ENCODE measurements at places on chromosomes 4 and X.

GRCh38 chrX:7093305-7093704 is 54.2 kb upstream of the STS start:
- DNase-seq = no peak

DNA sequence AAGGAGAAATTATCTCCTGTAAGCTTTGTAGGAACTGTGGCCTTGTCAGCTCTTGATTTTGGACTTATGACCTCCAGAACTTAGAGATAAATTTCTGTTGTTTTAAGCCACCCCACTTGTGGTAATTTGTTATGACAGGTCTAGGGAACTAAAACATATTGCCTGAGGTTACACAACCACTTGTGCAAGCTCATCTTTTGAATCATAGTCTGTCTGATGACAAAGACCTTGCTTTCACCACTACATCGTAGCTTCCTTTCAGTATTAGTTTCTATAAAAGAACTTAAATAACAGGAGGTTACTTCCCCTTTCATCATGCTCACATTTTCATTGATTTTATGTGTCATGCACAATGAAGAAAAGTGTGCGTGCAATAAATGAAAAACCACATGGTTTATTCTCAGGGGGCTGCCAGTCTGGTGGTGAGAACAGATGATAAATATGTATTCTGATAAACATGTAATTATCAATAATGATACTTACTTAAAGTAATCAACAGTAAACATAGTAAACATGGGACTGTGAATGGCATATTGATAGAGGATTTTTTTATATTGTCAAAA is 690.0 kb upstream of the HS3ST1 start:
- peak; percentile 93 for DNase-seq

DNA sequence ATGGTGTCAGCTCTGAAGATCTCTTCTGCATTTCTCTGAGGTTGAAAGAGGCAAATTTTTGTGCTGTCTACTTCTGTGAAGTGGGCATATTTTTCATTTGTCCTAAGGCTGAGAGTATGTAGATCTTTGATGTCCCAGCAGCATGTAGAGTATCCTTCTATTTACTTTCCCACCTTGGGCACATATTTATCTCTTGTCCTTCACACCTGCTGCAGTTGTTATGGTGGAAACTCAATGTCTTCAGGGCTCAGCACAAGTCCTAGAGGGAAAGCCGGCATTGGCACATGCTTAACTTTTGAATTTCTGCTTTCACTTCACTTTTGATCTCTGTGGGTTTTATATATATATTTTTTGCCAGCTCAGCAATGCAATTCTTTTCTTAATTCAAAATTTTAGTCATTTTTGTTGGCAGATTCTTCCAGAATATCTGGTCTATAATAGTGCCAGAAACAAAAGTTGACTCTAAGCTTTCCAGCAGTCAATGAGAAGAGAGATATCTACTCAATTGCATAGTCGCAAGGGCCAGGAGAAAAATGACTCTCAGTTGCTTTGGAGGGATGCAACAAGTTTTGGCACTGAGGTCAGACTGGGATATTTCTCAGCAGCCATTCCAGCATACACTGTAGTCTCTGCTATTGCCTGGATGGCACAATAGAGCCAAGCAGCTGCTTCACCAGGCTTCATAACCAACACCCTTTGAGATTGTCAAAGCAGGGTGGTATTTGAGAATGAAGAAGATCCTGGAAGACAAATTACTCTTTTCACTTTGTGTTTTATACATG is 127.8 kb upstream of the FAT1 start:
- DNase-seq = no peak

DNA sequence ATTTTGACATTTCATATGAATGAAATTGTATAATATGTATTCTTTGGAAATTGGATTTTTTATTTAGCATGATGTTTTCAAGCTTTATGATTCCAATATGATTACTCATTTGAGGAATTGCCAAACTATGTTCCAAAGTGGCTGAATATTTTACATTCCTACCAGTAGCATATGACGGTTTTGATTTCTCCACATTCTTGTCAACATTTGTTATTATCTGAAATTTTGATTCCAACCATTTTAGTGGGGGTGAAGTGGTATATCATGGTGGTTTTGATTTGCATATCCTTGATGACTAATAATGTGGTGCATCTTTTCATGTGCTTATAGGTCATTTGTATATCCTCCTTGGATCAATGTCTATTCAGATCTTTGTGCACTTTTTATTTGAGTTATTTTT is 2.6 kb upstream of the BEX1 start:
- no peak for DNase-seq

- no peak for DNase-seq
Measured at GRCh38 chr4:48499551-48500066, 9.6 kb downstream of the ZAR1 start.

DNA sequence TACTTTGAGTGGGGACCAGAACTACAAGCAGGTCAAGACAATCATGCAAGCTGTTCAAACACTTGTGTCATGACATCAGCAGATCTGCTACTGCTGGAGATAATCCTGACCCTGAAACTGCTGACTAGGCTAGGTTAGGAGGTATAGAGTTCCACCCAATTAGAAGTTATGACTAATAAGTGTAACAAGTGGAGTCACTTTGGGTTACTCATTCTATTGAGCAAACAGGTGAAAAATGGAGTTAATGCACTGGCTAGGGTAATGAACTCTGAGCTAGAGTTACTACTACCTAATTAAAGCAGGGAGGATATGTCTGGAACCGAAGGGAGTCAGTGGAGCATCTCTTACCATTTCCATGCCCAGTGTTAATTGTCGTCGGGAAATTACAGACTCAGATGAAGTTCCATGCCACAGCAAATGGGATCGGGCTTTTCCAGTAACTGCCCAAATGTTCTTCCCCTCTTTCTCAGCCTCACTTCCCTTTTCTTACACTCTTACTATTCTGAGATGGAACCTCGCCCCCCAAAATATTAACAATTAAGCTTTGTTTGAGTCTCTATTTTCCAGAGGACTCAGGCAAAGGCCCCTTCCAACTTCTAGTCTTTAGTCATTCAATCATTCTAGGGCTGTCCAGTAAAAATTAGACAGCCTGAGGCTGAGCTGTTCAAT is 19.8 kb upstream of the MANBA start:
- DNase-seq = no peak

- peak; percentile 21 for DNase-seq
Measured at GRCh38 chrX:63283348-63283747, 67.8 kb downstream of the SPIN4 start.

DNA sequence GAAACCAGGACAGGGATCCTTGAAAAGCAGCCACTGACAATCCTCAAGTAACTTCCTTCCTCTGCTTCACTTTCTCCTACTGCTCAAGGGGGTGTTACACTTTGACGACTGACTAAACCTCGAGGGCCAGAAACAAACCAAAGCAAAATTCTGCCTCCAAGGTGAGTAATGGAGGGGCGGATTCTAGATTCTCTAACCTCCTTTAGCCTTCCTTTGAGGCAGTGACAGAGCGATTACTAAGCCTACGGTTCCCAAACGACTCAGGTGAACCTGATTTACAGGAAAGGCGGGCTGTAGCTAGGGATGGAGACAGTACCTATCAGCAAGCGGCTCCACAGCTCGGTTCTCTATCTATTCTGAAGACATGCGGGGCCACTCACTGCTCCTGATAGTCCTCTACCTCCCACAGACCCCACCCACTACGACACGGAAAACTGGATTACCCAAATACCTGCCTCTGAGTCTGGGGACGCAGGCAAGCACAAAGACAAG is 487 bp downstream of the TBCK start:
- DNase-seq = no peak

DNA sequence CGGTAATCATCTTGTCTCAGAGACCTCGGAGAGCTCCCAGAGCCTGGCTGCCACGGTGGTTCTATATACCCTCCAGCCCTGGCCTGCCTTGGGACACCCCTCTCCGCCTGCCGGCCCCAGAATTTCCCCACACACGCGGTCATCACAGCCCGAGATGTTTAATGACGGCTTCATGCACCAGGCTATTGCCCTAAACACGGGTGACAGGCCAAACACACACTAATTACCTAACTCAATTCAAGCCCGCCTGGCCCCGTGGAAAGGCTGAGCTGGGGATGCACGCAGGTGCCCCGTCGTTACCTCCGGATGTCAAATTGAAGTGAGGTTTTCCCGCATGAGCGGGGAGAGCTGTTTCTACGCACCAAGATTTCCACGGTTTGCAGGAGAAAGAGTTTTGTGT is 72.9 kb upstream of the PPP2R3B start:
- no peak for DNase-seq

GRCh38 chrX:42739258-42739657 is 38.7 kb downstream of the PPP1R2C start:
- DNase-seq = peak; percentile 22

DNA sequence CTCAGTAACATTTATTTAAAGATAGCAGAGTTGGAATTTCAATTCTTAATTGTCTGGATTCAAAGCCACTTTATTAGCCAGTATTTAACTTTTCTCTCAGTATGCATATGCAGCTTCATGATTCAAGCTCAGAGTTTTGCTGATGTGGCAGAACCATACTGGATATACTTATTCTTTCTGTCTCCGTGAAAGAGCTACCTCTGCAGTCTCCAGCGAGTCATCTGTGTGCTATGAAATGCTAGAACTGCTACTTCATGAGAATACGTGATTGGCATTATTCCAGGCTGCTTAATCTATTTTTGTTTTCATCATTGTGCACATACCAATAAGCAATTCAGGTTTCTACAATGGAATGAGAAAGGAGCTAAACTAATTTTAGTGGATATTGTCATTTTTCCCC is 743.7 kb downstream of the C4orf33 start:
- no peak for DNase-seq

- no peak for DNase-seq
Measured at GRCh38 chrX:8037593-8038348, 110.6 kb upstream of the PNPLA4 start.

GRCh38 chr4:139083607-139083955 is 68.0 kb downstream of the NOCT start:
- DNase-seq = peak; percentile 50

DNA sequence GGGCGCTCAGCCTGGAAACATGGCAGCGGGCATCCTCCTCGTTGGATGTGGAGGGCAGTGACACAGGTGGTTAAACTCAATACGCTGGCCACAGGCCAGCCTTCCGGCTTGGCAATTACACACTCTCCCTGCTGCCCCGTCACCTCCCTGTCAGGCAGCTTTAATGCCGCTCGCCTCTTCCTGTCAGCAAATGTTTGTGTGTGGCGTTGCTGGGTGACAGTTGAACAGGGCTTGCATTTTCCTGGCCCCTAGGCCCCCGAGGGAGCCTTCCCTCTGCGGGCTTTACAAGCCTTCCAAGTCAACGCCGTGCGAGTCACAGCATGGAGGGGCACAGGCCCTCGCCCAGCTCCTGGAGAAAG is 620.0 kb downstream of the BCOR start:
- DNase-seq = no peak

GRCh38 chr4:56979421-56980072 is 851 bp downstream of the POLR2B start:
- DNase-seq = peak; percentile 51

DNA sequence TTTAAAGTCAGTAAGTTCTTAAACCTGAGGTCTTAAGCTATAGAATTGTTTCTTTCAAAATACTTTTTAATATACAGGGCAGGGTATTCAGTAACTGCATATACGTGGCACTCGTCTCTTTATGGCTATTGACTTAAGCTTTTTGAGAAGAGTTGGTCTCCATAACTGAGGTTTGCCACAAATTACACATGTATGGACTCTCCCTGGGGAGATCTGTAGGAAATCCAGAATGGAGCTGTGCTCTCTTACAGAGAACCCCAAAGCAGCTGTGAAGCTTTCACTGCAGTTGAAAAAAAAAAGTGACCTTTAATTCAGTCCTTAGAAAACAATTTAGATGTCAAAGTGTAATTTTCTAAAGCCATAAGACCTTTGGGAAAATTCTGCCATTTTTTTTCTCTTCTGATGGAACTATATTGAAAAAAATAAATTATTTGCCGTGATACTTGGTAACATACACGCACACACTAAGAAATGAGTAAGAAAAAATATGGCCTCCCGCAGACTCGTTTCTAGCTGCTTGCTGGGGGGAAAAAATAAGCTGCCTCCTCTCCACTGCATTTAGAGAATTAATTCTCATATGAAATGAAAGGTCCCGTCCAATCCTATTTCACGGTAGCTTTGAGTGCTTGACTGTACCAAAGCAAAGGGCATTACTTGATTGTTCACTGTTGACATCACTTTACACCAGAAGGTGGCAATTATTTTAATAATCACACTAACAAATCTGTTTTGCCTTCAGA is 159.4 kb upstream of the TENM3 start:
- DNase-seq = no peak

DNA sequence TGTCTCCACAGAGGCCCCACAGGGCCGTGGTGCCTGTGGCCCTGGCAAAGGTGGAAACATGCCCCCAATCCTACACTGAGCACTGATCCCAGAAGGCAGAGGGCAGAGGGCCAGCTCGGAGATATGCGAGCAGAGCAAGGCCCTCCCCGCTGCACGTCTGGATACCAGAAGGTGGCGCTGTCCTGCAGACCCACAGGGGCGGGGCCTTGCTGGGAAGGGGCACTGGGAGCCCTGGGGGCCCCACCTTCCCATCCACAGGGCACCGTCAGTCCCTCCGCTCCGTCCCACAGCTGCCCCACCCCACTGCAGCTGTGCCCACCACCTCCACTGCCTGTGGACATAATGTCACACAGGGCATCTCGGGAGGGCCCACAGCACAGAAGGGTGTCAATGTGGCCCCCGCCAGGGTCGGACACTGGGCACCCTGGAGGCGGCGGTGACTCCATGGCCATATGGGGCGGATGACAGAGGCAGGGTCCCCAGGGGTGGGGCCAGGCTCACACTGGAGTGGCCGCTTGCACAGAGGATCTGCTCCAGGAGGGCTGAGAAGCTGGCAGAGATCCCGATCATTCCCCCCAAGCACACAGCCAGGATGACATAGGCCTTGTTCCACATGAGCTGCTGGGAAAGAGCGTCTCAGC is 4.8 kb downstream of the SLC49A3 start:
- no peak for DNase-seq

GRCh38 chr4:184895012-184895695 is 69.4 kb upstream of the ACSL1 start:
- peak; percentile 21 for DNase-seq

GRCh38 chr4:121824950-121825349 is 1.3 kb upstream of the CCNA2 start:
- DNase-seq = no peak

DNA sequence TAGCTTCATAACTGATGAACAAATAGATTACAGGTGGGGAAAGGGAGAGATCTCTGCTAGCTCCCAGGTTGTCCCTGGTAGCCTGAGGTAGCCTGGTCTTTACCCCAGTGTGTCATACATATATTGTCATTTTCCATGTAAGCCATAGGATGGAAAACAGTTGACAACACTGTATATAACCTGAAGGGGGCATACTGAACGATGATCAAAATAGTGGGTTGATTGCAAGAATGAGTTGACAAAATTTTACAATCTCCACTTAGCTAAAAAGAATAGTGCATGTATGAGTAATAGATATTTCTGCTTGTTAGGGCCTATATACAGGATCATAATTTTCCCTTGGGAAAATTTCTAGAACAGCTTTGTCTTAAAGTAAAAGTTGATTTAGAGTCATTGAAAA is 304.1 kb upstream of the HAND2 start:
- no peak for DNase-seq

GRCh38 chrX:23883737-23884354 is 23.9 kb downstream of the APOO start:
- DNase-seq = no peak

- DNase-seq = no peak
Measured at GRCh38 chr4:89492581-89493071, 185.0 kb upstream of the GPRIN3 start.
